ENCODE measurements at places on chromosomes 13 and 19. TPM values are rescaled to one million over a fixed set of nuclear protein-coding genes. Genes with fewer than 3 reads are reported as not detected.
A peak's percentile ranks its signal among the peaks of the same experiment; 100 is the strongest.

DNA sequence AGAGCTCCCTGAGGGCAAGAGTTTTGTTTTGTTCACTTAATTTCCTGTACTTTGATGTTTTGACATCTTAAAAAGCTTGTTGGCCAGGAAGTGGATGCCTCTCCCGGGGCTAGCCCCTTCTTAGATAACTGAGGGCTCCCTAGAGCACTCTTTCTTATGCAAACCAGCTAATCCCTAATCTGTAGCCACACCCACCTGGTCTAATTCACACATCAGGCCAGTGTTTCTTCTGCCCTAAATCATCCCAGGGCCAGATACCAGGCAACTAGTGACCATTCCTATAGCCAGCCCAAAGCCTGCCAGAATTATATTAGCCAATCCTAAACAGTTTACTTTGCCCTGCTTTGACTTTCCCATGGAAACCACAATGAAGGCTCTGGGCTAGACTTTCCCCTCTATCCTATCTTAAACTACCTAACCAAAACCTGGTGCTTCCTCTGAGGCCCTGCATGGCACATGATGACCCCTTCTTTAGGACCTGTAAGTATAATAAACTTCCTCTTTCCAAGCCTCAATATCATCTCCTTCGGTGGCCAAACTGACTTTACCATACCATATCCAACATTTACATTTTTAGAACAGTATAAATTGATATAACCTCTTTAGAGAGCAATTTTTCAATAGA is 24.8 kb downstream of the WBP4 start:
- peaks cover 10% of the 10 kb centered on the region for H3K36me3 ChIP-seq
- no peak overlapping the region for H3K4me3 ChIP-seq
- H3K27me3 ChIP-seq = no peaks in the 10 kb centered on the region

PRTN3 gene
- not detected for total RNA-seq

DNA sequence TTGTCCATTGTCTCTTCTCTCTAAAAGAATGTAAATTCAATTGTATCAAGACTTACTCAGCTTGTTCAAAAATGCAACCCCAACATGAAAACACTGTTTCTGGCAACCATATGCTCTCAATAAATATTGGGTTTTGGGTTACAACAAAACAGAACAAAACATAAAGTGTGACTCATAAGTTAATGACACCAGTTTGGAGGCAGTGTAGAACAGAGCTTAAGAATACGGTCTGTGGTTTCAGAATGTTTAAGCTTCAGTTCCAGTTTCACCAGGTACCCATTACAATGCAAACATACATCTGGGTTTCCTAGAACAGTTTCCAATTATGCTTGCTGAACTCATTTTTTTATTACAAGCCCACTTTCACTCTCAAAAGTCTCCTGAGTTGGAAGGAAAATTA is 285.8 kb upstream of the PCDH9 start:
- H3K27me3 ChIP-seq = no peaks in the 10 kb centered on the region
- no peak overlapping the region for H3K27ac ChIP-seq
- no peak overlapping the region for H3K4me3 ChIP-seq
- no peak for DNase-seq
- no peaks in the 10 kb centered on the region for H3K4me1 ChIP-seq

ZNF665 gene
- total RNA-seq = 1.2 TPM

C1QTNF9 gene
- total RNA-seq = 3.9 TPM

DNA sequence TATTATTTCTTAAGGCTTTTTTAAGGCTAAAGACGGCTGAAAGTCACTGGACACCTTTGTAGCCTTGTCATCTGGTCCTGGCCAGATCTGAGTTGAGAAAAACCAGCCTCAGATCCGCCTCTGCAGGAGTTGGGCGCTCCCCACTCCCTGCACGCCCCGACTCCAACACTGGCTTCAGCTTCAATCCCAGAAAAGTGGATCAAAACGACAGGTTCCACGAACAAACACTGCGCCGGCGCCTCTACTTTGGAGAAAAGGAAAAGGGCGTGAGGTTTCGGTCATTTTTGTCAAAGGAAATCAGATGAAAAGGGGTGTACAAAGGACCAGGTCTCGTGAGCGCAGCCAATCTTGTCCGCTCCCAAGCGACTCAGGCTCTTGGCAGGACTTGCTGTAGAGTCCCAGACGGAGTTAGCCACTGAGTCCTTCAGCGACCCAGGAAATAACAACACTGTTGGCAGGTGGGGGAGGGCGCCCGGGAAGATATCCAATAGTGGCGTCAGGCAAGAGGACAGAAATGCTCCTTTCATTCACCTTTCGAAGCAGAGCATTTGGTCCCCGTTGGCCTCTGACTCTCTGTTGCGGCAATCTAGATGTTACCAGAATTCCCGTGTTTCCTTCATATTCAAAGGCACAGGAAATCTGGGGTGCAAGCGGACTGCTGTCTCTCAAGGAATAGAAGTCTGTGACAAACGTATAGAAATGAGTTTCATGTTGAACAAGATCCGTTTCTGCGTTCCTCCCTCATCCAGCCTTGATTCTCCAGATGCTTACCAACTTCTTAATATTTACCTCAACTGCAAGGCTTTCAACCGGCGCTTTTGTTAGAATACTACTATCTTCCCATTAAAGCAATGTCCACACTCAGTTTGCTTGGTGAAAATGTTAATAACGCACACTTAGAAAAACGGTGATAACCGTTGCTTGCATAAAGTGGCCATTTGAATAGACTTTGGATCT is 1.8 kb upstream of the CCNA1 start:
- peaks cover 51% of the 10 kb centered on the region for H3K27me3 ChIP-seq
- no peaks in the 10 kb centered on the region for H3K36me3 ChIP-seq
- DNase-seq = peak; percentile 19

CEACAM1 gene
- 1.6 TPM for total RNA-seq

- H3K36me3 ChIP-seq = no peaks in the 10 kb centered on the region
- H3K27me3 ChIP-seq = no peaks in the 10 kb centered on the region
Observed at GRCh38 chr13:48412881-48413351, at the start of gene LPAR6. LPAR6 (minus strand) TSS chr13:48413113; CDS start chr13:48412423, 690 bp downstream.

- H3K4me1 ChIP-seq = peaks cover 67% of the 10 kb centered on the region
- peak overlapping the region; percentile 100 for H3K27ac ChIP-seq
- peak overlapping the region; percentile 78 for H3K4me3 ChIP-seq
- no peaks in the 10 kb centered on the region for H3K27me3 ChIP-seq
Observed at GRCh38 chr13:110913322-110914080, 1.4 kb downstream of the ANKRD10 start.

FUT2 gene
- not detected for total RNA-seq

RASL11A gene
- total RNA-seq = 11.8 TPM

Data from heart right ventricle (tissue), 16 donors.